ENCODE measurements at places on chromosomes 6 and 20.
A peak's percentile ranks its signal among the peaks of the same experiment; 100 is the strongest.

DNA sequence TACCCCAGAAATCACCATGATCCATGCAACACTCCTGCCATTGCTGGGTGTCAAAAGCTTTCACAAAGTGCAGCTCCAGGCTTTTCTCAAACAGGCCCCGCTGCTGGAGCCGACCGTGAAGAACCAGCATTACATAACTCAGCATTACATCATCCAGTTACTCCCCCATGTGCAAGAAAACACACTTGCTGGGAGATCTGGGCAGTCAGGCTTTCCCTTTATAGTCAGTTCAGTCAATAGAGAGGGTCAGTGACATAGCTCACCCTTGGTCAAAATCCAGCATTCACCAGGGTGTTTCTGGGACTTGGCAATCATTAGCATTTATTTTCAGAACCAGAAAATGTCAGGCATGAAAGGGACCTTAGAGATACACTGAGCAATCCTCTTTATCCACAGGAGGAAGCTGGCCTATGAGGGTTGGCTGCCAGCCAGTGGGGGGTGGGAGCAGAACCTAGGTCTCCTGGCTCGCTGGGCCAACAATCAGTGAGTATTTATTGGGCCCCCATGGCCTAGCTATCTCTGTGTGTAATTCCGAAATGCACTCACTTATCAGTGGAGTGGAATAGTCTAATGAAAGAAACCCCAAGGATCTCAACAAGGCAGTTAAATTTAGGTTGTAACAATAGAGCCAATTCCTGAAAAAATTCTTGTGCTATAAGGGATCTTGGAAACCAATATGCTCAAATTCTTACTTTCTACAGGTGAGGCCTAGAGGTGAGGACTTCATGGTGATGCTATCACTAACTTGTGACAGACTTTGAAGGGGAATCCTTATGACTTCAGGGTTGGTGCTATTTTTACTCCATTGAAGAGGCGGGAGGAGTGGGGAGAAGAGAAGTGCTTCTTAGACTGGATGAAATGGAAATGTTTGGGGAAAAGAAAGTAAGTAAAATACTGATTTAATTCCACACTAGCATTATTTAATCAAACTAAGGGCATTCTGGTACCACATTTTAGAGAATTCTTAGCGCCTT, 54.6 kb downstream of the LYRM4 start:
- peak; percentile 28 for DNase-seq

GRCh38 chr20:58161192-58161591, 67.3 kb downstream of the ANKRD60 start:
- no peak for DNase-seq

DNA sequence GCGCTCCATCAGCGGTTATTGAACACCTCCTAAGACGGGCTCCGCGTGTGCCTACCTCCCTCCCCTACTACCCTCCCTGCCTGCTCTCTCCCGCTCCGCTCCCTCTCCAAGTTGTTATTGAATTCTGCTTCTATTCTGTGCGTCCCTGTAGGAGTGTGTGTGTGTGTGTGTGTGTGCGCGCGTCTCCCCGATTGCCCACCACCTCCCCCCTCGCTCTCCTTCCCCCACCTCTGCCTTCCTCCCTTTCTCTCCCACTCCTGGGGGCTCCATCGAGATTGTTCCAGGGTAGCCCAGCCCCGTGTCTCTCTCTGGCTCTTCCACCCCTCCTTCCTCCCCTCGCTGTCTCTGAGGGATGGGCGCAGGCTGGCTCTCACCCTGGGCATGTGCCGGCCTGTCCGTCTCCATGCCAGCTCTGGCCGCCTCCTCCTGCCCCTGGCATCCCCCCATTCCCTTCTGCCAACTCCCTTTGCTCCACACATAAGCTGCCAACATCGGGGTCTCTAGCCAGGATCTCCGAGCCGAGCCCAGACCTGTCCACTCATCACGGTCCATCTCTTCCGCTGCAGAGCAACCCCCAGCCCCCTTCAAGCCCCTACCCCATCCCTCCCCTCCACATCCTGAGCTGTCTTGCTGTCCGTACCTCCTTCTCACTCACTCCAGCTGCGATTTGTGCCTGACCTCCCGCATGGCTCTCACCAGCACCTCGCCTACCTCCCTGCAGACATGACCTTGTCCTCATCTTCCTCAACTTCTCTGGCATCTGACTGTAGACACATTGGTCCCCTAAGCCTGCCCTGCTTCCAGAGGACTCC, 68.5 kb downstream of the SRC start:
- DNase-seq, result no peak

DNA sequence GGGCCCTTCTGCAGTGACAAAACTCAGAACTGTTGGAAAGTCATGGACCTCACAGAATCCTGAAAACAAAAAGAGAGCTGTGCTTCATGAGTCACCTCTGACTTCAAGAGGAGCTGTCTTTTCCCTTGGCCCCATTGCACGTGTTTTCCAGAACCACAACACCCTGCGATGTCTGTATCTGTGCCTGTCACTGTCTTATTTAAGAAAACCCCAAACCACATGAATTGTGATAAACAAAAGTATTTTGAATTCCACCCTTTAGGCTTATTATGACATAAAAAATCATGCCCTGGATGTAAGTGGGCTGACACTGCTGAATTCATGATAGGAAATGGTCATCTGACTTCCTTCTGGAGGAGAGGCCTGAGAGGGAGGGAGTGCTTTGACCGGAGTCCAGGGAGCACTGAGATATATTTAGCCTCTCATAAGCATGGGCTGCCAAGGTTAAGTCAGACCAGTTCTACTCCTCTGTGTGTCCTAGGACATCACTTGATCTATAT, 96.4 kb upstream of the DUSP22 start:
- DNase-seq, result no peak

- DNase-seq, result no peak
Observed at GRCh38 chr6:162999575-163000285, 272.0 kb downstream of the PACRG start.

GRCh38 chr6:15061908-15062515, 183.9 kb upstream of the JARID2 start:
- DNase-seq, result no peak

DNA sequence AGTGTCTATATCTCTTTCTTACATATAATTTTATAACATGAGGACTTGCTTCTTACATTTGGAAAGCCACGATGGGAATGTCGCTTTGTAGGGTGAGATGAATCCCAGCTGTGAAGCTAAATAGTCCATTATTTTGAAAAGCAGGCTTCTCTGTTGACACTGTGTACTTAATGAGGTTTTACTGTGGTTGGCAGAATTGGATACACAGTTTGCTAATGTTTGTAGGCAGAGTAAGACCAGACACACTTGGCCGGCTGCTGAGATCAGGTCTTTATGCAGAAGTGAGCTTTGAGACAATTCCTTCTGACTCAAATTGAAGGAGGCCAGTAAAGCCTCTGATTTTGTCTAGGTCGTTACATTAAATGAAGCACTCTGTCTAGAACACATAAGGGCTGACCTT, 93.0 kb downstream of the NDUFAF5 start:
- DNase-seq, result no peak

GRCh38 chr20:42613076-42613475, 576.6 kb downstream of the PTPRT start:
- no peak for DNase-seq

- no peak for DNase-seq
Observed at GRCh38 chr6:143222801-143223231, 162.1 kb downstream of the AIG1 start.

GRCh38 chr6:56732517-56732916, 89.8 kb upstream of the DST start:
- DNase-seq, result no peak

- no peak for DNase-seq
Observed at GRCh38 chr6:161222706-161223234, 51.1 kb downstream of the AGPAT4 start.

DNA sequence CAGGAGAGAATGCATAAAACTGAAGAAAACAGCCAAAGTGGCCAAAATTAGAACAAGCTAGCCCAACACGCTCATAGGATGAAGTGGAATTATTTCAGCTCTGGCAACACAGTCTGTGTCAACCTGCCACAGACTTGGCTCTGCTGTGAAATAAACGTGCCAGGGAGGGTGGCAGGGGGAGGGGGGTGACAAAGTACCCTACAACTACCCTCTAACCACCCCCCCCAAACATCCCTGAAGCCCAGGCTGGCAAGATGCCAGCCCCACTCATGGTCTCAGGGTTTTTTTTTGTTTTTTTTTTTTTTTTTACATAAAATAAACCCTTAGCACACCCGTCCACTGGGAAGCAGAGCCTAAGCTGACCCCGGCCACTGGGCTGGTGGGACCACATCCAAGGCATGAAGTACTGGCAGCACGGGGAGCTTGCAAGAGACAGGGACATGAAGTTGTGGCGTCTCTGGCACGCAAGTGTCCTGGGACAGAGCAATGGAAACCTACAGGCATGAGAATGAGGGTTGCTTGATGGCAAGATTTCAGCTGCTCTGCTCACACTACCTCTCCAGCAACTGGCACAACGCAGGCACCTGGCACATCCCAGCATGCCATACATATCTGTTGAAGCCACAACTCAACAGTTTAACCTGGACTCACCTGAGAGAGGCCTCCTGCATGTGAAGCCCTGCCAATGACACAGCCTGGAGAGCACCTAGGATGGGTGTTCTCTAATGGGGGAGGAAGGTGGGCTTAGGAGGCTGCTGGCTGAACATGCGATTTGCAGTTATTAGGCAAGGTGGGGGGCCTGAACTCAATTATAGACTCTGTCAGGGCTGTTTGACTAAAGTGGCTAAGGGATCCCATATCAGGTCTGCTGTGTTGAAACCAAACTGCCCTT, 76.4 kb downstream of the TRAM2 start:
- no peak for DNase-seq

GRCh38 chr6:36728289-36729160, 30.9 kb downstream of the RAB44 start:
- DNase-seq, result no peak

DNA sequence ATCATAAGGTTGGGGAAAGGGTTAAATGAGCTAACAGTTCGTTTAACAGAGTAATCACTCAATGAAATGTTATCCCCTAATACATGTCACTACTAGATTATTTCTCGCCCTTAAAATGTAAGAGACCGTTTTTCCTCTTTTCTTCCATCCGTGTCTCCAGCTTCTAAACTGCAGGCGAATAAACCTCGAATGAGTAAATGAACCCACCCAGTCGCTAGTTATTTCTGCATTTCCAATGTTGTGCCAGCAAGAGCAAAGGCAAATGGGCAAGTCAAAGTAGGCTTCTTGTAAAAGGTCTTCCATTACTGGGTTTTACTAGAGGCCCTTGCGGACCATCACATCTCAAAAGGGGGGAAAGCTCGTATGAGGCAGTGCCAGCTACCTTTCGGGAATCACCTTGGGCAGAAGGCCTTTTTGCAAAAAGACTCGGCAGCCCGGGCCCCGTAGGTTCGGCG, 400 bp upstream of the SMAP1 start:
- DNase-seq, result no peak

- DNase-seq, result peak; percentile 14
Observed at GRCh38 chr6:73657201-73657600, 3.4 kb upstream of the SLC17A5 start.

- DNase-seq, result no peak
Observed at GRCh38 chr20:4708036-4708435, 13.7 kb upstream of the PRND start.

DNA sequence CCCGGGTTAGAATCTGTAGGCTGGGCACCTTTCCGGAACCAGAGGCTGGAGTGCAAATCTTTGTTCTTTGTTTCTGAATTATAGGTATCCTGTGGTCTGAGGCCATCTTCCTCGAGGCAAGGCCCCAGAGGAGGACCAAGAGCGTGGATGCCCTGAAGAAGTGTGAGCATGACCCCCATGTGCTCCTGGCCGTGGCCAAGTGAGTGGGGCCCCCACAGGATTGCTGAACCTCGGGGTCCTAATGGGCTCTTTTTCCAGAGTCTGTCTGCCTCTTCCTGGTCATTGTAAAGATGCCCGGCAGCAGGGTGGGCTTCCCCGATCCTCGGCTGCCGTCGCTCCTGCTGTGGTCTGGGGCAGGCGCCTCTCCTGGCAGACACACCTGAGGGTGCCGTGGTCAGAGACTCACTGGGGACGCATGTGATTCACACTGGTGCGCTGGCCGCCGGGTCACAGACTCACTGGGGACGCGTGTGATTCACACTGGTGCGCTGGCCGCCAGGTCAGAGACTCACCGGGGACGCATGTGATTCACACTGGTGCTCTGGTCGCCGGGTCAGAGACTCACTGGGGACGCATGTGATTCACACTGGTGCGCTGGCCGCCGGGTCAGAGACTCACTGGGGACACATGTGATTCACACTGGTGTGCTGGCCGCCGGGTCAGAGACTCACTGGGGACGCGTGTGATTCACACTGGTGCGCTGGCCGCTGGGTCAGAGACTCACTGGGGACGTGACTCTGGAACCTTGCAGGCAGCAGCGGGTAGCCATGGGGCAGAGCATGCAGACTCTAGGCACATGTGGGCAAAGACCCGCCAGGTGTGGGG, 6.5 kb upstream of the C20orf204 start:
- DNase-seq, result no peak

GRCh38 chr6:168150551-168151320, 71.7 kb upstream of the FRMD1 start:
- DNase-seq, result peak; percentile 67

GRCh38 chr6:81241126-81242041, 511.1 kb downstream of the TENT5A start:
- DNase-seq, result peak; percentile 66

DNA sequence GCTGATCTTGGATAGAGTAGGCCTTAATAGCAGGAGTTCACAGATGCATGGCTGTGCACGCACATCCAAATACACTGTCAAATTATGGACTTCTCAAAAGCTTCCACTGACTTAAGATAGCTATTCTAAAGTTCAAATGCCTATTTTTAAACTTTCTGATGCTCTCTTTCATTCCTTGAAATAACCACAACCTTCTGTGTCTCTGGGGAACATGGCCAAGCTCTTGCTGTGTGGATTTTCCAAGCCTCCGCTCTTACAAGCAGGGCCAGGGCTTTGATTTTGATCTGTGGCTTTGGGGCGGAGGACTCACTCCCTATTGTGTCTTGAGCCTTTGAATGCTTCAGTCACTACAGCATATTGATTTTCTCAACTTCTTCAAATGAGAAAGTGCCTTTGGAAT, 35.7 kb upstream of the SNRPB2 start:
- DNase-seq, result no peak

- DNase-seq, result no peak
Observed at GRCh38 chr20:44081476-44081875, 105.5 kb downstream of the JPH2 start.

GRCh38 chr6:143068001-143068400, 7.3 kb downstream of the AIG1 start:
- no peak for DNase-seq

- DNase-seq, result no peak
Observed at GRCh38 chr20:43755851-43756250, 29.0 kb upstream of the GTSF1L start.

GRCh38 chr6:149060985-149061760, 256.3 kb upstream of the TAB2 start:
- DNase-seq, result peak; percentile 91

DNA sequence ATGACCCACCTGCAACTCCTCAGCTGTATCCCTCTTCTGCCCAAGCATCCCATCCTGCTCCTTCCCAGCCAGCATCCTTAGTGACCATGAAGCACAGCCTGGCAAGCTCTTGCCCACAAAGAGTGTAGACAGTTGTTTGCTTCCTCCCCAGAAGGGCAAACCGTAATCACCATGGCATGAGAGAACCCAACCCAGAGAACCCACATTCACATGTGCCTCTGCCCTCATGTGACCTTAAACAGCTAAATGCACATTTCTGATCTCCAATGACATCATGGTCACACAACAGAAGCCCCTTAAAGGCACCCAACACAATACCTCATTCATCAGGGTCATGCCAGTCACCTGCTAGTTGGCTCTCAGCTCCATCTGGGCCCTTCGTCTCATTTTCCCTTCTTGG, 162.8 kb upstream of the CDYL start:
- DNase-seq, result no peak

GRCh38 chr6:6997263-6998193, 110.2 kb upstream of the RREB1 start:
- peak; percentile 35 for DNase-seq

GRCh38 chr6:150157081-150157480, 14.2 kb downstream of the PPP1R14C start:
- DNase-seq, result no peak

Data from DMS53 (cell line).